Glomerular endothelial cell (primary cell): ENCODE measurements at places on chromosomes 7 and 10. TPM values are rescaled to one million over a fixed set of nuclear protein-coding genes. Genes with fewer than 3 reads are reported as not detected.

The GARIN1A gene
- 0.05 and 0.64 TPM in 2 replicates for total RNA-seq

The HYAL4 gene
- total RNA-seq, result 0.18 TPM in 1 of 2 replicates, not detected in the other

The FAM25C gene
- total RNA-seq, result not detected in 2 replicates

The PRSS1 gene
- not detected in 2 replicates for total RNA-seq

The SPAM1 gene
- not detected in 2 replicates for total RNA-seq

The TAS2R41 gene
- total RNA-seq, result not detected in 2 replicates

The CHCHD3 gene
- 41.1 and 42.5 TPM in 2 replicates for total RNA-seq

The C10orf67 gene
- total RNA-seq, result not detected in 2 replicates
